Activated T-cell treated with anti-CD3 and anti-CD28 coated beads for 48 hours (primary cell): ENCODE measurements at places on chromosomes 7 and 10.

GRCh38 chr10:132916421-132916841 is 25.9 kb downstream of the CFAP46 start:
- no peak for DNase-seq

DNA sequence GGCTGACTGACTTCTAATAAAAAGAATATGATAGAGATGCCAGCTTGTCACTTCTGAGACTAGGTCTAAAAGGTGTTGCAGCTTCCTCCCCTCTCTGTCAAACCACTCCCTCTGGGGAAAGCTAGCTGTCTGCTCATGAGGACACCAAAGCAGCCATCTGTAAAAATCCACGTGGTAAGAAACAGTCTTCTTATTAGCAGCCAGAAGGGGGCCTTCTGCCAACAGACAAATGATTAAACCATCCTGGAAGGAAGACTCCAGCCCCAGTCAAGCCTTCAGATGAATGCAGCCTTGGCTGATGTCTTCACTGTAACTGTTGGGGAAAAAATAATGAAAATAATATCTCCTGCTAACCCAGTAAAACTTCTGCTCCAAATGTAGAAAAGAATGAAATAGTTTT is 41.9 kb upstream of the DAGLB start:
- no peak for DNase-seq

- no peak for DNase-seq
These were observed 4.6 kb upstream of the NANOS1 start for GRCh38 chr10:119024882-119025281.

DNA sequence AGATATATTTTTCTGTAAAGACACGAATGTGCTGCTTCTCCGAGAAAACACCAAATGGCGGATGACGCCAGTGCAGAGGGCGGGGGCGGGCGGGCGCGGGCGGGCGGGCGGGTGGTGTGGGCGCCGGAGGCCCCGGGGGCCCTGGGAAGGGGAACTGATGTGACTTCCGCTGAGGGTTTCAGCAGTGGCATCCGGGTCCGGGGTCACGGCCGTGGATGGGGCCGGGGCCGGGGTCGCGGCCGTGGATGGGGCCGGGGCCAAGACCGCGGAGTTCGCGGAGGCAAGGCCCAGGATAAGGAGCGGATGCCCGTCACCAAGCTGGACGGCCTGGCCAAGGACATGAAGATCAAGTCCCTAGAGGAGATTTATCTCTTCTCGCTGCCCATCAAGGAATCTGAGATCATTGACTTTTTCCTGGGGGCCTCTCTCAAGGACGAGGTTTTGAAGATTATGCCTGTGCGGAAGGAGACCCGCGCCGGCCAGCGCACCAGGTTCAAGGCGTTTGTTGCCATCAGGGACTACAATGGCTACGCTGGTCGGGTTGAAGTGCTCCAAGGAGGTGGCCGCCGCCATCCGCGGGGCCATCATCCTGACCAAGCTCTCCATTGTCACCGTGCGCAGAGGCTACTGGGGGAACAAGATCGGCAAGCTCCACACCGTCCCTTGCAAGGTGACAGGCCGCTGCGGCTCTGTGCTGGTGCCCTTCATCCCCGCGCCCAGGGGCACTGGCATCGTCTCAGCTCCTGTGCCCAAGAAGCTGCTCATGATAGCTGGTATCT is 20.3 kb upstream of the IGF2BP3 start:
- peak; percentile 21 for DNase-seq

GRCh38 chr7:41436139-41436538 is 266.8 kb downstream of the INHBA start:
- DNase-seq, result no peak

GRCh38 chr10:63464402-63465292 is 1.1 kb downstream of the JMJD1C start:
- DNase-seq, result no peak

GRCh38 chr10:1579671-1580070 is 157.7 kb downstream of the ADARB2 start:
- no peak for DNase-seq

DNA sequence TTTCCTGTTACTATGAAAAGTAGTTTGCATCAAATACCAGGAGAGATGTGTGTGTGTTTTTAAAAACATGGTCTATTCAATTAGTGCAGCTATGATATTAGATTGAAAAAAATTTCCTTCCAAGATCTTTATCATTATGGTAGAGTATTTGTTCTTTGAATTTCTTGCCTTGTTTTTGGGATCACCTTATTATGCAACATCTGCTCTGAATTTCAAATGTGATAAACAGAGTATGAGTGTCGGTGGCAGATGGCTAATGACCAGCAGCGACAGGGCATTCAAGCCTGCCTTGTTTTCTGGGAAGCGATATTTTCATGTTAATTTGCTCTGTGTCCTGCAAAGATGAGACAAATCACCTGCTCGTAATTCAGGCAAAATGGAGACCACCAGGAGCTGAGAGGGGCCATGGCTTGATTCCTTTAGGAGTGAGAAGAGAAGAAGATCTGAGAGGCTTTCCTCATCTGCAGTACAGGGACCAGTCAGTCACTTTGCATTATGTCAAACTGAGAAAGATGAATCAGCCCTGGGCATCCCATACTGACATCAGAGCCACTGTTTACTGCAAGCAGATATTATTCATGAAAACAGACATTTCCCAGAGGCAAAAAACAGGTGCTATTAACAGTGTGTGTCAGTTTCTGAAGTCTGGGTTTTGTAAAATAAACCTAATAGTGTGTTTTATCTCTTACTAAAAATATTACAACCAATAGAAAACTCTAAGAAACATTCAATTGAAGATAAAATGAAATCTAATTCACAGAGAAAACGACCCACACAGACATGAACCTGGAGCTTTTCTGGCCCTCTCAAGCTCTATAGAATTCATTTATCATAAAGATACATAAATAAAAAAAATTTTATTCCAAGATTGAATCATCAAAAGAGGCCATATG is 67.6 kb downstream of the CDK6 start:
- peak; percentile 18 for DNase-seq

- DNase-seq, result no peak
These were observed 259.8 kb upstream of the SEMA3A start for GRCh38 chr7:84454174-84454959.

DNA sequence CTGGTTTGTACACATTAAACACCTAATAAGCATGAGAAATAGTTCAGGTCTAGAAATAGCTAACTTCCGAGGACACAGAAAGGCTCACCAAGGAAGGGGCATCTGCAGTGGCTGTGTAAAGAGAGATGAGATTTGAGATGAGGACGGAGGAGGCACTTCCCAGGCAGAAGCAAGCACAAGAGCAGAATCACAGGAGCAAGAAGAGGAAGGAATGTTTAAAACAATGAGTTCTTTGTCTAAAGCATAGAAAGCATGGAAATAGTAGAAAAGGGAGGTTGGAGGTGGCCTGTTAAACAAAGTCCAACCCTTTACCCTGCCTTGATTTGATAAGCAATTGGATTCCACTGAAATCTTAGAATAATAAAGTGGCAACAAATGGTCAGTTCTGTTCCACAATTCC is 11.6 kb upstream of the PON3 start:
- no peak for DNase-seq

- DNase-seq, result no peak
These were observed 553.8 kb downstream of the GLRX3 start for GRCh38 chr10:130689743-130690626.

DNA sequence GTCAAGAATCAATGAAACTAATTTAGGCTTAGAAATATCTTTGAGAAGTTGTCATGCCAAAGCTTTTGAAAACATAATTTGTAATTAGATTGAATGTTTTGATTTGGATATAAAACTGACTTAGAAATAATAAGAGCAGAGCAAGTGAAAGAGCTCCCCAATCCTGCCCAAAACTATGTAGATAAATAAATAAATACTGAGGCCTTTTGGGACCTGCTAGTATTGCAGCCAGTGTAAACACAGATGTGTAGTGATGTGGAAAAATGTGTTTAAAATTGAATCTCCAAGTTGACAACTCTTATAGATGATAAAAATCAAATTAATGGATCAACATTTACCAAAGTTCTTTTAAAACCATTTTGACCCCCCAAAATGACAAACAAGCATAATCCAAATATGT is 896.1 kb downstream of the CNTNAP2 start:
- DNase-seq, result no peak

DNA sequence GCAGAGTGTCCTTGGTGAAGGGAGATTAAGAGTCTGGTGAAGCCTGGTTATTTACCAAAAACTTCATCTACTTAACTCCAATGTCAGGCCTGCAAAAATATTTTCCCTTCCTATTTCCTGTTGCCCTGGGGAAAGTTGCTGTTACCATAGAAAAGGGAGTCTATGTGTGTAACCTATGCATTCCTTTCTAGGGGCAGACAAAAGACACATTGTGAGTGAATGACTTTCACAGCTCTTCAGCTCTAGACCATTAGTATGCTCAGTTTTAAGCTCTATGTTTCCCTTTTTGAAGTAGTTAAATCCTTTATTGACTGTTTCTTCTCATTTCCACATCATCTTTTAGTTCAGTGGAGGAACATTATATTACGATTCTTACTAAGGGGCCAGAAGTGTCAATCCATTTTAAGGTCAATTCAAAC is 45.6 kb upstream of the SGCE start:
- DNase-seq, result no peak

DNA sequence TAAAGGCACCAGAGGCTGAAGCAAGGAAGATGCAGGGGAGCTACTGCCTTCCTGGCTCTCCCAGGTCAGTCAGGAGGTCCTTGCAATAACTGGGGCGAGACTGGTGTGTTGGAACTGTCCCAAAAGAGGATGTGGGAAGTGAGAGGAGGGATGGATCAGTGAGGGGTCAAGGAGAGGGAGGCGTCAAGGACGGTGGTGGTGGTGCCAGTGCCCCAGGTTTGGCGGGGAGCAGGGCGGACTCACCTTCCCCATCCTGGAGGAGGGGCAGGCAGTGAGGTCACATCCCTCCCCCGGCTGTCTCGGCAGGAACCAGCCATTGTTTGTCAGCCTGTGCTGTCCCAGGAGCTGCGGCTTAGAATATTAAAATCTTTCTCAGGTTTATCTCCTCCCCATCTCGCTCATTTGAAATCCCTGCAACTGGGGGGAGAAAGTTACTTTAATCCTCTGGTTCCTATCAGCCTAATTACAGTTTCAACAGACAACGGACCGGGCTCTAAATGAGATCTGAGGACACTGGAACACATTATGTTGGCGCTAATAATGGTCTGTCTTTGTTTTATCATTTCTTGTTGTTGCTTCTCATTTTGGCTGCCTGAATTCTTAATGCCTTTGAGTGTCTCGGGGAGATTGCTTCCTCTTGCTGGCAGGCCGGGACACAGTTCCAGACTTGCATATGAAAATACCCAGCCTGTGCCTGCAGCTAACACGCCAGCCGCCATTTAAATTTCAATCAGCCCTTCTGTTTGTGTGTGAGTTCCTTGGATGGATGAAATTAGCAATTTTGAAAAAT is 387.5 kb downstream of the RPS24 start:
- DNase-seq, result no peak

- DNase-seq, result no peak
These were observed 43.0 kb upstream of the COL1A2 start for GRCh38 chr7:94351703-94352102.

DNA sequence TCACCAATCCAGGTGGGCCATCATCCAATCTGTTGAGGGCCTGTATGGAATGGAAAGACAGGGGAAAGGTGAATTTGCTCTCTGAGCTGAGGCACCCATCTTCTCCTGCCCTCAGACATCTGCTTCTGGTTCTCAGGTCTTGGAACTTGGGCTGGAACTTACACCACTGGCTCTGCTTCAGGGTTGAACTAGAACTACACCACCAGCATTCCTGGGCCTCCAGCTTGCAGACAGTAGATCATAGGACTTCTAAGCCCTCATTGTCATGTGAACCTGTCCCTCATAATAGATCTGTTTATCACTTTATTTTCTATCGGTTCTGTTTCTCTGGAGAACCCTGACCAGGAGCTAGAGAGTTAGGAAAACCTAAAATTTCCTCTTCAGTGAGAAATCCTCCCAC is 233.5 kb downstream of the CREB5 start:
- DNase-seq, result no peak

GRCh38 chr7:30280631-30281030 is 3.8 kb upstream of the ZNRF2 start:
- no peak for DNase-seq
